Cortex of kidney (tissue), 1 donor: ENCODE measurements at places on chromosomes 12 and 14.

DNA sequence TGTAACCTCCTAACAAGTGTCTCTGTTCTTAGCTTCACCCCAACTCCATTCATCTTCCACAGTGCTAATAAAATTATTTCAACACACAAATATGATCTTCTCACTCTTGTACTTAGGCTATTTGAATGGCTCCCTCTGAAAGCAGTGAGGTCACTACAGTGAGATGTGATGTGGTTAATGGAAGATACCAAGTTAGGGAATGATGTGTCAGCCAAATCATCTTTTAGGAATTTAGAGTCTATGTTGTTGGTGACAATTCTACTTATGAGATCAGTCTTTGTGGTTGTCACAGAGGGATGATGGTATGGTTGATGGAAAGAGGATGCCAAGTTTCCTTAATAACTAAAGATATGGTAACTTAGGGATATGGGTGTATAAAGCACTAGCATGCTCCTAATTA lies 57.6 kb downstream of the POLR3B start:
- DNase-seq = no peak

DNA sequence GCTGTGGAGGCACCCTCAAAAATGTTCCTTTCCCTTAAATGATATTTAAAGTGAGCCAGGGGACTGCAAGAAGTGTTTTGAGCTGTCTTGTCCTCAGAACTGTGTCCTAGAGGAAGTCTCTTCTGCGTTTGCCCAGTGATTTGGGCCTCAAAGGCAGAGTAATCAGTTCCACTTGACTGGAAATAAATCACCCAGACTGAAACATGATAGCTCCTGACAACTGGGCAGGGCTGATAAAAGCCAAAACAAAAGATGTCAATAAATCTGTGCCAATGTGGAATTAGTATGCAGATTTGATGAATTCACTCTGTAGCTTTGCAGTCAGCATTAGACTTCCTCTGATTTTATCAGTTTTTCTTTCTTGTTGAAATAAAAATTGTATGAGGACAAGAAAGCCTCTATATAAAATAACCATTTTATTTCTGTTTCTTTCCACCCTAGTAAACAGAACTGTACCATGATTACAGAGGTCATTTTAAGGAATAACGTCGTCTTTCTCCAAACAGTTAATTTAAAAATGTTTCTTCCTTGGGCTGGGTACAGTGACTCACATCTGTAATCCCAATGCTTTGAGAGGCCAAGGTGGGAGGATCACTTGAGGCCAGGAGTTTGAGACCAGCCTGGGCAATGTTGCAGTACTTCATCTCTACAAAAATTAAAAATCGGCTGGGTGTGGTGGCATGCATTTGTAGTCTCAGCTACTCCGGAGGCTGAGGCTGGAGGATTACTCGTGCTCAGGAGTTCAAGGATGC lies 180.8 kb downstream of the ERC1 start:
- DNase-seq = no peak

- DNase-seq = no peak
Measured at GRCh38 chr14:82067221-82067875, 533.7 kb upstream of the SEL1L start.

DNA sequence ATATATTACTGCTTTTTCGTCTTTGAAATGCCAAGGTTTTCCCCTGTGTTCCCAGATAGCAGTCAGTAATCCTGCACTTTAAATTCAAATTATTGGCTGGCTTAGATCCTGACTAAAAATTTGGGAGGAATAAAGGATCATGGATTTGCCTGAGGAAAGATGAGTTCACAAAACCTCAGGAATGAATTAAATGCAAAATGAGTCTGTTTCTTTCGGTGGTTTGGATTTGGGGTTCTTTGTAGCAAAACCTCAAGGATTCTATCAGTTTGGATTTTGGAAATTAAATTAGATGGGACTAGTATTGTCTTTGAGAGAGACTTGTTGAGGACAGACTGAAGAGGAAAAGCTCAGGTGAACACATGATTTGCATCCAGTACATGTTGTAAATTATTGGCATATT lies 36.1 kb downstream of the PPFIBP1 start:
- DNase-seq = no peak

DNA sequence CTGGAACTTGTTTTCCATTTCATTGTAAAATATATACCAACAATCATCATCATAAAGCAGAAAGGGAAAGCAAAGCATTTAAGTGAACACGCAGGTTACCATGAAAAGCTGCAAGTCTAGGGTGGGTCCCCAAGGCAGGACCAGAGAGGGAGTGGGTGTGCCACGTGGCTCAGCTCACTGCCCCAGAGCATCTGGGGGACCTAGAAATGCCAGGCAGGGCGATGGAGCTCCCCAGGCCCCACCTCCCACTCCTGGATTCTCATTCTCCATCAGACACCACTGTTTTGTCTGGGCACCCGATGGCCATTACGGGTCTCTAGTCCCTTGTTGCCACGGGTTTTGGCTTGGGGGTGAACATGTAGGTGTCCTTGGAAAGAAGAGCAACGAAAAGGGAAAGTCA lies 34.7 kb downstream of the BCL11B start:
- DNase-seq = no peak

GRCh38 chr12:115403253-115403652 lies 719.3 kb upstream of the TBX3 start:
- DNase-seq = no peak

DNA sequence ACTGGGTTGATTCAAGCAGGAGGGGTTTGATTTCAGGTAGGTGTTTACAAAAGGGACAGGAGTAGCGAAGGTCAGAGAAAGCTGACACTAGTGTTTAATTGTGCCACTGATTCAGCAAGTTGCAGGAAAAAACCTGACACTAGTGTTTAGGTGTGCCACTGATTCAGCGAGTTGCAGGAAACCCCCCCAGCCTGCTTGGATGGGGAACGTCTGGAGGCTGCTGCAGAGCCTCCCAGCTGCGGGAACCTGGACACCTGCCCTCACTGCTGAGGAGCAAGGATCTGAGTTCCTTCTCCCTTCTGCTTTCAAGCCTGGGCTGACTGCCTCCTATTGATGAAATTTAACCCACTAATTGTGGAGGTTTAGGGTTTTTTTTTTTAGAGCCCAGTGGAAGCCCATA lies 84.2 kb downstream of the AVPR1A start:
- DNase-seq = no peak

GRCh38 chr12:72098622-72099021 lies 160.0 kb downstream of the TPH2 start:
- no peak for DNase-seq

- DNase-seq = no peak
Measured at GRCh38 chr12:31106101-31106803, 32.6 kb downstream of the DDX11 start.

DNA sequence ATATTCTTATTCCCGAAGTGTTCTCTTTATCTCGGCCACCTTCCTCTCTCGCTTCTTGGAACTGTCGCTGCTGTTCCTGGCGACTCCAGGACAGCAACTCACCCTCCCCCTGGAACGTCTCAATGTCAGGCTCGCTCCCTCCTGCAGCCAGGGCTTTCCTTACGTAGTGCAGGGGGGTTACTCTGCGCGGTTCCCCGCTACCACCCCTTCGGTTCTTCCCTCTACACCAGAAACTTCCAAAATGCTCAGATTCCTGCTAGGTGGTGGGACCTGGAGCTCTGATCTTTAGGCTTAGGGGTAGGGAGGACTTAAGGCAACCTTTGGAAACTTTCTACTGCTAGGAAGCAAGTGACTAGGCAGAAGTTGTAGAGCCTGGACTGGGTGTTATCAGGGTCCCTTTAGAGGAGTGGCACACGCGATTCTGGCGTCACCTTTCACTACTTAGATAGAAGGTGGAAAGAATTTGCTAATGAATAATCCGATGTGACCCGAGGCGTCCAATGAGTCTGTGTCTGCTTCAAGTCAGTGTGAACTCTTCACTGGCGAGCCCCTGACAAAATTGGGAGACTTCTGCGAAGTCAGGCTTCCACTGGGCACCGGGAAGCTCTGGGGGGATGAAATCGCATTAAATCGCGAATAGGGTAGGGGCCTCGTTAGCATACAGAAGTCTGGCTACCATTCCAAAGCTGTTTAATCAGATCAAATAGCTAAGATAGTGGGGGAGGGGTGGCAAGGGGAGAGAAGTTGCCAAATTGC lies 900 bp upstream of the DPF3 start:
- no peak for DNase-seq

GRCh38 chr12:115402443-115403180 lies 718.6 kb upstream of the TBX3 start:
- no peak for DNase-seq

GRCh38 chr12:94282675-94283074 lies 134.3 kb downstream of the PLXNC1 start:
- no peak for DNase-seq

- DNase-seq = no peak
Measured at GRCh38 chr14:39568809-39569538, 136.7 kb upstream of the FBXO33 start.

GRCh38 chr14:37116933-37117849 lies 55.2 kb downstream of the SLC25A21 start:
- no peak for DNase-seq

GRCh38 chr12:52590021-52590420 lies 11.2 kb downstream of the KRT72 start:
- no peak for DNase-seq

DNA sequence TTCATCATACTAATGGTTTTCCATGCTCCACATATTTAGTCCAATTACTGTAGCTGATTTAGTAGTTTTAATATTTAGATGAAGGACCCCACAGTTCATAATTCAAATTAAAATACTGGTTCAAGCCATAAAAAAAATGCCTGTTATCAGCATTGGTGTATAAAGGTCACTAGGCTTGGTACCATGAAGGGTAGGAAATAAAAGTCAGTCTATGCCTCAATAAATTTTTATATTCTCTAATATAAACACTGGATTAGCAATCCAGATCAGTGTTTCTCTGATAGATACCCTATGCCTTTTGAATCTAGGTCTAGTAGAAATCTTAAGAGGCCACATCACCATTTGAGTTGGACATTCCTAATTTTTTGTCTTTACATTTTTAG lies 163.2 kb upstream of the HIF1A start:
- no peak for DNase-seq

GRCh38 chr12:98651328-98651727 lies 6.2 kb downstream of the APAF1 start:
- no peak for DNase-seq

DNA sequence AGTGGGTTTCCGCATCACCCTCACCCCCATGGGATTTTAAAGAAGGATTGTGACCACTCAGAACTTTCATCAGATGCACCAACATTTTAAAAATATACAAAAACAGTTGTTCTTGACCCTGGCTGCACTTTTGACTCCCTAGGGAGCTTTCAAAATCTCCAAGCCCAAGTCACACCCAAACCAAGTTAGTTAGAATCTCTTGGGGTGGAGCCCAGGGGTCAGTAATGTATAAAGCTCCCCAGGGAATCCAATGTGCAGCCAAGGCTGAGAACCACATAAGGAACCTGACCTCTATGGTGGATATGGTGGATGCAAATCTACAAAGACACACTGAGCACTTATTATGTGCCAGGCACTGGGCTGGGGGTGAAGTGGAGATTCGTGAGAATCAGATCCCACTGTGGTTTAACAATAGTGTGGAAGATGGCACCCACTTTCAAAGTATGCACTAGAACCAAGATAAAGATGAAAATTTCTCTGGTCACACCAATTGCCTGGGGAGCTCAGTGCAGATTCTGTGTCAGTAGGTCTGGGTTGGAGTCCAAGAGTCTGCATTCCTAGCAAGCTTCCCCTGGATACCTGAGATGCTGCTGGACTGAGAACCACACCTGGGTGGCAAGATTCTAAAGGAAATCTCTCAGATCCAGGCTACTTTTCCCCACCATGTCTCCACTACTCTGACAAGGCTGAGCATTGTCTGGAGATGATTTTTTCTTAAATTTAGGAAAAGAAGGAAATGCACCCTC lies 18.9 kb upstream of the CMKLR1 start:
- DNase-seq = no peak

- DNase-seq = no peak
Measured at GRCh38 chr12:19910681-19911080, 457.7 kb upstream of the PDE3A start.

DNA sequence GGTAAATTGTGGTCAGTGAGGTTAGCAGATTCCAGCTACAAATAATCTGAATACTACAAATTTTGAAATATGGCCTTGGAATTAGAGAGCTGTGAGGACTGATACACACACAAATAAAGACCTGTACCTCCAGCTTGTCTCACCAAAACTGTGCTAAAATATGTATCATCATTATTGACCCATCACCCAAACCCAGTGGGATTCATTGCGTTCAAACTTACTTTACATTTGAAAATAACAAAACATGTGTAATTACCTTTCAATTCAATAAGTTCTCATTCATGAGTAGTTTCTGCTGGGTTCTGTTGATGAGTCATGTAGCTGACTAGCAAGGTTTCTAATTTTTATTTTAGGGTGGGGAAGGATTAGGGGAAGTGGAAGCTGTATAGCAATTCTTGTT lies 170.9 kb downstream of the MSRB3 start:
- no peak for DNase-seq

DNA sequence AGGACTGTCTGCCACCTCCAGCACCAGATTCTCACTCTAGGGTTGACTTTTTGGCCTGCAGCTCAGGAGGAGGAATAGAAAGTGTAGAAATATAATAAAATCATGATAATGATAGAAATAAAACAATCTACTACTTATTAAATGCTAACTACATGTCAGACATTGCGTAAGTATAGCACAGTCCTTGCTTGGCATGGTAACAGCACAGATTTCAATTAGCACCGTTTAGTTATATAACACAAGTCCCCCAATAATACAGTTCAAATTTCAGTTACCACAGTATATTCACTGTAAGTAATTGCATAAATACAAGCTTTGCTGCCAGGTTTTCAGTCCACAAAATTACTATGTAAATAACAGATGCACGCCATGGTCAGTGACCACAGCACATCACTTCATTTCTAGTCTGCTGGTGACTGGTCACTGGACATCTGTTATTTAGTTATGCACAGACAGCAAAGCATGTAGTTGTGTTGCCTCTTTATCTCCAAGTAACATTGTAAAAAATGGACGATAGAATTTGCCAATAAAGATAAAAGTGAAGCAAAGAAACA lies 6.5 kb upstream of the GLT8D2 start:
- no peak for DNase-seq

- no peak for DNase-seq
Measured at GRCh38 chr14:34424488-34424887, 37.6 kb downstream of the SPTSSA start.

DNA sequence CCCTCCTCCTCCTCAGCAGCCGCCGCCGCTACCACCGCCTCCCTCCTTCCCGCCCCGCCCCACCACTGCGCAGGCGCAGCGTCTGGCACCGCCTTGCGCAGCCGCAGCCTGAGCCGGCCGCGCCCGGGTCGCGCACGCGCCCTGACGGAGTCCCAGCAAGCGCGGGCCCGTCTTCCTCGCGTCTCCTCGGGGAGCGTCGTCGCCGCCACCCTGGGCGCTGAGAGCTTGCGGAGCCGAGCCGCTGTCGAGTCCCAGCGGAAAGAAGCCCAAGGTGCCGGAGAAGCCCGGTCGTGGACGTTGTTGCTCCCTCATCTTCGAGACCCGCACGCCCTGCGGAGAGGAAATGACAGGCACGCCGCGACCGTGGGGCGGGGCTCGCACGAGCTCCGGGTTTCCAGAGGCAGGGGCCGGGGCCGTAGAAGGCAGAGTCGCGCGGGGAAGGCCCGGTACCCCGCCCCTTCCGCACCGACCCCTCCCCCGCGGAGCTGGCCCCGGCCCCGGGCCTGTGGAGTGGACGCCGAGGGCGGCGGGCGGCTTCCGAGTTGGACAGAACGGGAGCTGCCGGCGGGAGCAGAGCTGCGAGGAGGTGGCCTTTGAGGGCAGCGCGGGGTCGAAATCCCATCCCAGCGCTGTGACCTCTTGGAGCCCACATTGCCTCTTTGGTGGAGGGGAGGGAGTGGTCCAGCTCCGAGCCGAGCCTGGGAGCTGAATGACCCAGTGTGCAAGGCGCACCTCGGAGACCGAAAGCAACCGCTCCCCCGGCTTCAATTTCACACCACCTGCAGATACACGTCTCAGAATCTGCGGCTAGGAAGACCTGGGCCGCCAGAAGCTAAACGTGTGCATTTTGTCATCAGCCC lies 469 bp upstream of the RAB35 start:
- DNase-seq = peak; percentile 78
